ENCODE measurements at places on chromosomes 7 and 10.
A peak's percentile ranks its signal among the peaks of the same experiment; 100 is the strongest.

GRCh38 chr10:65950075-65950474 lies 975.8 kb upstream of the LRRTM3 start:
- no peak for DNase-seq
- no peak overlapping the region for H3K4me3 ChIP-seq
- no peaks in the 10 kb centered on the region for H3K36me3 ChIP-seq
- H3K4me1 ChIP-seq: no peaks in the 10 kb centered on the region
- no peaks in the 10 kb centered on the region for H3K27me3 ChIP-seq

DNA sequence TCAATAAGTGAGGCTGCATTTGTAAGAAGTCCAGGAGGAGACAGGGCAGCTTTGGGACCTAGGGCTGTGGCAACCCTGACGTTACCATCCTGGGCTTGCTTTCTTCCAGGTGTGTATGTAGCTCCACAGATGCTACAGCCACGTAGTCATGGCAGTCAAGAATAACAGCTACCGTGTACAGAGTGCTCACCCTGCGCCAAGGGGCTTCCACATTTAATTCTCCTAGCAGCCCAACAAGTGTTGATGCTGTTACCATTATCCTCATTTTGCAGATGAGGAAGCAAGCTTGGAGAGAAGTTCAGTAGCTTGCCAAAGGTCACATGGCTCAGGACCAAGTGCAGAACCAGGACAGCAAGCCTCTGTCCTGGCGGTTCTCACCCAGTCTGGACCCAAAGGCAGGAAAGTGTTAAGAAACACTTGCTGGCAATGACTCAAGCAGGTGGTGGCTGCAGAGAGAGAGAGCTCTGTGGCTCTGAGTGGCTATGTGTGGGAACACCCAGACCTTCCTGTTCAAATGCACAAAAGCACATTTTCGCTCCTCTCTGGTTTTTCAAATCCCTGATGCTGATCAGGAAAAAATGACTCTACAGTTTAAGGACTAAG lies 89.8 kb downstream of the CREM start:
- peak; percentile 25 for DNase-seq
- no peak overlapping the region for H3K4me3 ChIP-seq
- H3K36me3 ChIP-seq: no peaks in the 10 kb centered on the region
- H3K27ac ChIP-seq: peak overlapping the region; percentile 77
- no peaks in the 10 kb centered on the region for H3K27me3 ChIP-seq

DNA sequence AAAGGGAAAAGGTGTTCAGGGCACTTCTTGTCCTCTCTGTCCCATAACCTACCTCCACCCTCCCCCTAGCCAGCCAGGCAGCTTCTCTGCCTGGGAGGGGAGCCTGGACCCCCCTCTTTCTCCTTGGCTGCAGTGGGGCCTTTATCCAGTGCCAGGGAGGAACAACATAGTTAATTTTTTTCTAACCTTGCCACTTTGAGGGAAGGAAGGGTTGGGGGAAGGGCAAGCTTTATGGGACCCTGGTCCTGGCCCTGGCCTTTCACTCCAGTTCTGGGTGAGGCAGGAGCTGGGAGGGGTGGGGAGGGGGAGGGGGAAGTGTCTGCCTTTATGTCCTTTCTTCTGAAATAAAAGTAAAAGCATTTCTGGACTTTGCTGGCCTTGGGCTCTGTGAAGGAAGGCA lies 4.5 kb downstream of the VGF start:
- H3K27ac ChIP-seq: no peak overlapping the region
- H3K4me3 ChIP-seq: no peak overlapping the region
- H3K27me3 ChIP-seq: peaks cover 67% of the 10 kb centered on the region
- H3K36me3 ChIP-seq: peaks cover 35% of the 10 kb centered on the region
- no peak for DNase-seq

GRCh38 chr10:4678951-4679671 lies 146.9 kb upstream of the AKR1E2 start:
- H3K27me3 ChIP-seq: no peaks in the 10 kb centered on the region
- H3K4me1 ChIP-seq: peaks cover 5% of the 10 kb centered on the region
- peak overlapping the region; percentile 43 for H3K27ac ChIP-seq
- DNase-seq: no peak
- no peaks in the 10 kb centered on the region for H3K36me3 ChIP-seq

DNA sequence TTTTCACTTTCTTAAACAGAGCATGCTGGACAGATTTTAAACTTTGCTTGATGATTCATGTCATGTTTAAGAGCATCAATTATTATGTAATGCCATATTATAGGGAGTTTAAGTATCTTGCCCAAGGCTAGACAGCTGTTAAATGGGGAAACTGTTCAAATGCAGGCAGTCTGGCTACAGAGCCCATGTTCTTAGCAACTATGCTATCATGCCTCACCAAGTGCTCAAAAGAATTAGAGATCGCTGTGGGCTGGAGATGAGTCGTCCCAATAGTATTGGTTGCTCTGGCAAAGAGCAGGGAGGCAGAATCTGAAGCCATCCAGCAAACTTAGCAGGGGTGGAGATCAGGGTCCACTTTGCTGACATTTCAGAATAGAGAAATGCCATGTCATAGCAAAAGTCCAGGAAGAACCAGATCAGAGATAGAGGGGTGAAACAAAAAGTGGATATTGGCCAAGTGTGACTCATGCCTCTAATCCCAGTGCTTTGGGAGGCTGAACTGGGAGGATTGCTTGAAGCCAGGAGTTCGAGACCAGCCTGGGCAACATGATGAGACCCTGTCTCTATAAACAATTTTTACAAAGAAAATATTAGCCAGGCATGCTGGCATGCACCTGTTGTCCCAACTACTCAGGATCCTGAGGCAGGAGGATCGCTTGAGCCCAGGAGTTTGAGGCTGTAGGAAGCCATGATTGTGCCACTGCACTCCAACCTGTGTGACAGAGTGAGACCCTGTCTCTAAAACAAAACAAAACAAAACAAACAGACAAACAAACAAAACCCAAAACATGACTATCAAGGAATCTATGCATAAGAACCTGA lies 57.8 kb downstream of the BAMBI start:
- H3K27me3 ChIP-seq: peaks cover 8% of the 10 kb centered on the region
- no peak overlapping the region for H3K27ac ChIP-seq

DNA sequence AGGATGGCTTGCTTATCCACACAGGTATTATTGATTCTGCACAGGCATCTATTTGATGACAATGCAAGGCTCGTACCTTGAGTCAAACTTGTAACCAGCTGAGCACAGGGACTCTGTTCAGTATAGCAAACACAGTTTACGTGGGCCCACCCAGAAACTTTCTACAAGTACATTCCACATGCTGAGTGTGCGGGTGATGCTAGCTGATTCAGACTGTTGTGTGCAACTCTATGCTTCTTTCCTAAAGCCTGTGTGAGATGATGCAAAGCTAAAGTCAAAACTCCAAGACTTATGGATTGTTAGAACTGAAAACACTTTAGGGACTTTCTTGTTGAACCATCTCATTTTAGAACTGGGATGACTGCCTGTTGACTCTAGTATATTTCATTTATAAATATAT lies 21.5 kb upstream of the CALD1 start:
- H3K4me1 ChIP-seq: peaks cover 18% of the 10 kb centered on the region
- H3K36me3 ChIP-seq: no peaks in the 10 kb centered on the region
- H3K27me3 ChIP-seq: no peaks in the 10 kb centered on the region

DNA sequence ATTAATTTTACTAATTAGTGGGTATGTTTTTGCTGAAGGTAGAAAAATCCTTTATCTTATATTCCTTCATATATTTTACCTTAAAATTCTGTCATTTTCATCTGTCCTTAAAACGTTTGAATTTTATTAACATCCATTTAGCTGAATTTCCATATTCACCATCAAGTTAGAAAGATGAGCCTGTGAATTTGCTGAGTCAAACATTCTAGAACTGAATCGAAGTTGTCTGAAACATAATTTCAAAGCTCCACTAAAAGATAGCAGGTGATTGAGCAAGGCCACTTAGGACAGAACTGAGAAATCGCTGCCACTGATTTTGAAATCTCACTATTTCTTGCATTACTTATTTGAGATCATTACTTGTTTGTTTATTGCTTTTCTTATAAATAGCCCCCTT lies 17.5 kb downstream of the HGF start:
- no peak for DNase-seq
- H3K36me3 ChIP-seq: no peaks in the 10 kb centered on the region
- no peaks in the 10 kb centered on the region for H3K27me3 ChIP-seq
- no peak overlapping the region for H3K4me3 ChIP-seq
- no peaks in the 10 kb centered on the region for H3K4me1 ChIP-seq
- no peak overlapping the region for H3K27ac ChIP-seq

GRCh38 chr7:44117801-44118429 lies 5.4 kb downstream of the POLD2 start:
- H3K36me3 ChIP-seq: peaks cover 49% of the 10 kb centered on the region
- H3K27ac ChIP-seq: no peak overlapping the region
- no peaks in the 10 kb centered on the region for H3K27me3 ChIP-seq

DNA sequence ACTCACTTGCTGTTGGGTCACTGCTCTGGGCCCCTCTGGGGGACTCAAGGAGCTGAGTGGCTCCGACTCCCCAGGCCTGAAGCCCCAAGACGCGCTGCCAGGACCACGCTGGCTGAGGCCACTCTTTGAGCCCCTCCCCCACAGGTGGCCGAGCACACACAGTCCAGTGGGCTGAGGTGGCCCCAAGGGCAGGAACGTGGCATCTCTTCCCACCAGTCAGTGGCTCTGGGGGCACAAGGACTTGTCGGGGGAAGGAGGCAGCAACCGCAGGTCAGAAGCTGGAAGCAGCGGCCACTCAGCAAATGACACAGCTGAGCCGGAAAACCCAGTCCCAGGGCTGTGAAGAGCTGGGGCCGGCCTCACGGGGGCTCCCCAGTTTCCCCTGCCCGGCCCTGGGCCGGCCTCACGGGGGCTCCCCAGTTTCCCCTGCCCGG lies 24.1 kb downstream of the GRIFIN start:
- peaks cover 12% of the 10 kb centered on the region for H3K4me1 ChIP-seq
- no peaks in the 10 kb centered on the region for H3K36me3 ChIP-seq
- DNase-seq: no peak
- H3K4me3 ChIP-seq: peak overlapping the region; percentile 66
- no peaks in the 10 kb centered on the region for H3K27me3 ChIP-seq

- H3K36me3 ChIP-seq: peaks cover 51% of the 10 kb centered on the region
- no peak overlapping the region for H3K27ac ChIP-seq
- DNase-seq: no peak
- no peaks in the 10 kb centered on the region for H3K4me1 ChIP-seq
- H3K27me3 ChIP-seq: no peaks in the 10 kb centered on the region
Observed at GRCh38 chr10:92451431-92451830, 122.5 kb downstream of the IDE start.

GRCh38 chr10:72173619-72174296 lies 42.1 kb upstream of the ANAPC16 start:
- peaks cover 7% of the 10 kb centered on the region for H3K36me3 ChIP-seq
- no peak for DNase-seq
- H3K27me3 ChIP-seq: no peaks in the 10 kb centered on the region

DNA sequence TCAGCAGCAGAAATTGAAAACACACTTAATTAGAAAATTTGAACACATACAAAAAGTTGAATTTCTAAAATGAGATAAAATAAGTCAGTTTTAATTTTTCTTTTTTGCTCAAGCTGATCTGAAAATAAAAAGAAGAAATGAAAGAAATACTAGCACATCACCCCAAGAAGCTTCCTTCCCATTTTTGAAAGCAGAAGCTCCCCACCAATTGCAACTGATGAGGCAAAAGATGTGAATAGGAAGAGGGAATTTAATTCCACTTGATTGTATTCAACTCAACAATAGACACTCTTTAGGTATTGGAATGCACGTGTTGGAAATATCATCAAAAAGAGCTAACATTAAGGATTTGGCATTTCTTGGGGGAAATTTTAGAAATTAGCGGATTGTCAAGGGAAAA lies 175.8 kb downstream of the TRIL start:
- DNase-seq: no peak
- H3K27ac ChIP-seq: no peak overlapping the region
- no peaks in the 10 kb centered on the region for H3K27me3 ChIP-seq
- H3K4me3 ChIP-seq: no peak overlapping the region
- peaks cover 12% of the 10 kb centered on the region for H3K4me1 ChIP-seq
- no peaks in the 10 kb centered on the region for H3K36me3 ChIP-seq

Data from left ventricle myocardium inferior (tissue), 1 donor.